Right lung (tissue), 10 donors: ENCODE measurements at places on chromosomes 5 and 9. TPM values are rescaled to one million over a fixed set of nuclear protein-coding genes. Genes with fewer than 3 reads are reported as not detected.

The PCDHGA9 gene
- 8.3 TPM for polyA plus RNA-seq

The SPINK7 gene
- 0.24 TPM for polyA plus RNA-seq

The CDH9 gene
- polyA plus RNA-seq = 0.05 TPM

The EPB41L4A gene
- 22.9 TPM for polyA plus RNA-seq

The CHSY3 gene
- polyA plus RNA-seq = 7.2 TPM

The HEMGN gene
- polyA plus RNA-seq = 5.4 TPM

The COL27A1 gene
- 175 TPM for polyA plus RNA-seq

The CCDC171 gene
- 7.7 TPM for polyA plus RNA-seq

The FOXD4L3 gene
- polyA plus RNA-seq = not detected

The PCDHB9 gene
- 3.8 TPM for polyA plus RNA-seq

The ARHGEF39 gene
- polyA plus RNA-seq = 19.7 TPM

The FBP2 gene
- polyA plus RNA-seq = 2.0 TPM

The IL3 gene
- polyA plus RNA-seq = not detected

The FYB1 gene
- 4.4 TPM for polyA plus RNA-seq

The C9orf50 gene
- polyA plus RNA-seq = 0.54 TPM
